ENCODE measurements at places on chromosomes 1 and 21.

- DNase-seq = no peak
These were observed 105.4 kb downstream of the KCTD3 start for GRCh38 chr1:215672482-215672881.

DNA sequence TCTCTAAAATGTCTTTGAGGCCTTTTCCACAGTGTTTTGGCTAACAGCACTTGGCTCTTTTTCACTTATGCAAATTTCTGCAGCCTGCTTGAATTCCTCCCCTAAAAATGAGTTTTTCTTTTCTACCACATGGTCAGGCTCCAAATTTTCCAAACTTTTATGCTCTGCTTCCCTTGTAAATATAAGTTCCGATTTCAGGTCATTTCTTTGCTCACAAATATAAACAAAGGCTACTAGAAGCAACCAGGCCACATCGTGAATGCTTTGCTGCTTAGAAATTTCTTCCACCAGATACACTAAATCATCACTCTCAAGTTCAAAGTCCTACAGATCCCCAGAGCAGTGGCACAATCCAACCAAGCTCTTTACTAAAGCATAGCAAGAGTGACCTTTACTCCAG lies 28.1 kb upstream of the BTG3 start:
- DNase-seq = no peak

- DNase-seq = no peak
These were observed 206.9 kb downstream of the ASTN1 start for GRCh38 chr1:176957603-176958002.

DNA sequence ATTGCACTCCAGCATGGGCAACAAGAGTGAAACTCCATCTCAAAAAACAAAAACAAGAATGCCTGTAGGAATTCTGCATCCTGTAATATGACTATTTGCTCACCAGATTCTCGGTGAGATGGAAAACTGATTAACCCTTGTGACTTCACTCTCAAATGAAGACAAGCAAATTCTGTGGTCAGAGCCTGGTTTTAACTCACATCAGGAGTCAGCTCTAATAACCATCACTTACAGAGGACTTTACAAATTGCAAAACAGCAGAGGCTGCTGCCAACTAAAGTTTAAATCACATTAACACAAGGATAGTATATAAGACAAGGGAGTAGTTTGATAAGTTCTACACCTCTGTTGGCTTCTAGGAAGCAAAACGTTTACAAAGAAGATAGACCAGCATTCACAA lies 35.7 kb upstream of the FAM163A start:
- DNase-seq = no peak

GRCh38 chr1:80656014-80656636 lies 1144.6 kb upstream of the ADGRL2 start:
- peak; percentile 24 for DNase-seq

GRCh38 chr1:28286111-28286510 lies 26.8 kb downstream of the SESN2 start:
- DNase-seq = no peak

DNA sequence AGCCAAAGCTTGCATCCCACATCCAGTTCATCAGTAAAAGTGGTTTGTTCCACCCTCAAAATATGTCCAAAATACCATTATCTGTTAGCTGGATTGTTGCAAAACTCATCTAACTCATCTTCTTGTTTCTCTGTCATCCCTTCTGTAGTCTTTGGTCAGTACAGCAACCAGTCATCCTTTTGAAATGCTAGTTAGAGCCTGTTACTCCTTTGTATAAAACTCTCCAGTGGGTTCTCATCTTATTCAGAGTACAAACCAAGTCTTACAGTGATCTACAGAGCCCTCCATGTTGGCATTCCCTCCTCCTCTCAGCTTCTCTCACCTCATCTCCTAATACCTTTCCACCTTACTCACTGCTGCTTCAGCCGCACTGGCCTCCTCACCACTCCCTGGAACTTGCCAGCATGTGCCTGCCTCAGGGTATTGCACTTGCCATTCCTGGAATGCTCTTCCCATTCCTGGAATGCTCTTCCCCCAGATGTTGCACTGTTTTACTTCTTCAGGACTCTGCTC lies 70.6 kb downstream of the LAMC1 start:
- DNase-seq = no peak

- DNase-seq = no peak
These were observed 74.2 kb downstream of the PTPN14 start for GRCh38 chr1:214476986-214477870.

GRCh38 chr1:212218911-212219310 lies 66.3 kb upstream of the PPP2R5A start:
- DNase-seq = no peak

- DNase-seq = no peak
These were observed 39.7 kb upstream of the ETV3 start for GRCh38 chr1:157177733-157178394.

- DNase-seq = no peak
These were observed 83.5 kb upstream of the COA6 start for GRCh38 chr1:234289538-234290305.

Data from NCI-H774 (cell line).